ENCODE measurements at places on chromosomes 13 and 19.

DNA sequence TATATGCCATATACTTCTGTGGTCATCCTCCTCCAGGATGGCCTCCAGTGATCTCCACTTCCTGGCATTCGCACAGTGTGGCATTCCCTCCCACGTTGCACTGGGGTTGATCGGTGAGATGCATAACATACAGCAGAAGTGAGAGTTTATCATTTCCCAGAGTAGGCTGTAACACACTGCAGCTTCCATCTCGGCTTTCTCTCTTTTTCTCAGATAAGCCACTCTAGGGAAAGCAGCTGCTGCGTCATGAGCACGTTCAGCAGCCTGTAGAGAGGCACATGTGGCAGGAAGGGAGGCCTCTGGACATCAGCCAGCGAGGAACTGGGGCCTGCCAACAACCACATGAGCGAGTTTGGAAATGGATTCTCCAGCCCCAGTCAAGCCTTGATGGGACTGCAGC, 807.1 kb downstream of the DIAPH3 start:
- DNase-seq: no peak

- DNase-seq: no peak
Observed at GRCh38 chr19:51742789-51743188, 8.9 kb downstream of the FPR1 start.

DNA sequence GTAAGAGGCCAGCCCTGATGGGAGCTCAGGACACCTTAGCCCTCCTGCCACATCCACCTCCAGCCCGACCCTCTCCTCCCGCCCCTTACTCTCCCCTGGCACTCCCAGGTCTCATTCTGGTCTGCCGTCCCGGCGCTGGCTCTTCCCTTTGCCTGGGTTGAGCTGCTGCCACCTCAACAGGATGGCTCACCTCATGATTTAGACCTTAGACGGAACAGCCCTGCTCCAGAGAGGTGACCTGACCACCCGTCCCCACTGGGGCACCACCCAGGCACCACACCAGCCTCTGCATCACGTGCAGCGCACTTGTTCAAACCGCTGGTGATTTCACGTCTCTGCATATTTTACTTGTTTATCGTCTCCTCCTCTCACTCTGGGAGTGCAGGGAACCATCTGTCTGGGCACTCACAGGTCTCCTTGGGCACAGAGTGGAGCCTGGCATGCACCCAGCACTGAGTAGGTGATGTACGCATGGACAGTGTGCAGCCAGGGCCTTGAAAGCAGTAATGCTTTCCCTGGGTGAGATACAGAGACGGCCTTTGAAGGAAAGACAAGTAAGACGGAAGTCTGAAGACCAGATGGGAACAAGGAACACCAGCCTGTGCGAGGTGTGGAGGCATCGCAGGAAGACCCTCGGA, 183.1 kb downstream of the KATNAL1 start:
- no peak for DNase-seq

GRCh38 chr13:105311094-105311493, 1224.4 kb downstream of the EFNB2 start:
- DNase-seq: no peak

DNA sequence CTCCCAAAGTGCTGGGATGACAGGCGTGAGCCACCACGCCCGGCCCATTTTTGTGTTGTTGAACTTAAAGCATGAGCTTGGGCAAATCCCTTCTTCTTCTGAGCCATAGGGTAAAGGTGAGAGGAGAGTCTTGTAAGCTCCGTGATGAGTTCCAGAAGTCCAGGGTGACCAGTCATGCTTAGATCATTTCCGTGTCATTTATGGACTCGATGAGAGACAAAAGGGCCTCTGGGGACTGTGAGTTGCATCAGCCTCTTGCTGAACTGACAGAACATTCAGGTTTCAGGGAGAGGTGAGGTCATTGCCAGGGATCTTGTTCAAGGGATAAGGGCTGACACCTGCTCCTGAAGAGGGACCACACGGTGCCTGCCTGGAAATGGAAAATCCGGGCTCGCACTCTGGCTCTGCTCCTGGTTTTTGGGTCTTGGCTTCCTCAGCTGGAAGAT, 53.6 kb downstream of the GADD45B start:
- peak; percentile 87 for DNase-seq

- no peak for DNase-seq
Observed at GRCh38 chr13:114149774-114150740, 17.6 kb upstream of the RASA3 start.

- DNase-seq: no peak
Observed at GRCh38 chr13:71237332-71237731, 629.7 kb downstream of the DACH1 start.

GRCh38 chr19:9995999-9996398, 14.3 kb downstream of the COL5A3 start:
- no peak for DNase-seq

GRCh38 chr13:59178344-59178743, 985.4 kb downstream of the DIAPH3 start:
- DNase-seq: no peak

- no peak for DNase-seq
Observed at GRCh38 chr19:35977446-35978222, 17.4 kb upstream of the SDHAF1 start.

- no peak for DNase-seq
Observed at GRCh38 chr19:11578258-11579142, 1.1 kb upstream of the ACP5 start.

- no peak for DNase-seq
Observed at GRCh38 chr19:39704181-39705044, at the start of gene LGALS14. Gene LGALS14 (plus strand): TSS chr19:39704481. CDS start chr19:39704529, 48 bp downstream.

DNA sequence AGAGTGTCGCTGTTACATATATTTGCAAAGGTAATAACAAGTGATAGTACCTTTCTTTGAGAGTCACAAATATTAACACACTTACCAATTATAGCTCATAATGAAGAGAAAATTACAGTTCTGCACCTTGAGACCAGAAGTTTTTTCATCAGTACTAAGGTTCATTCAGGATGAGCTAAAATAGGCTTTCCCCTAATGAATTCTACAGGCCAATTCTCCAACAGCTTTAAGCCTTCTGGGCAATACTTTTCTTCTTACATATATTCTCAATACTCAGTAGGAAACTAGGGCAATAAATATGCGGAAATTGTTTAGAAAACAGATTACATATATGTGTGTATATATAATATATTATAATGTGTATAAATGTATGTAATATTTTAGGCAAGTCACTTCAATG, 2672.8 kb upstream of the PCDH20 start:
- no peak for DNase-seq

DNA sequence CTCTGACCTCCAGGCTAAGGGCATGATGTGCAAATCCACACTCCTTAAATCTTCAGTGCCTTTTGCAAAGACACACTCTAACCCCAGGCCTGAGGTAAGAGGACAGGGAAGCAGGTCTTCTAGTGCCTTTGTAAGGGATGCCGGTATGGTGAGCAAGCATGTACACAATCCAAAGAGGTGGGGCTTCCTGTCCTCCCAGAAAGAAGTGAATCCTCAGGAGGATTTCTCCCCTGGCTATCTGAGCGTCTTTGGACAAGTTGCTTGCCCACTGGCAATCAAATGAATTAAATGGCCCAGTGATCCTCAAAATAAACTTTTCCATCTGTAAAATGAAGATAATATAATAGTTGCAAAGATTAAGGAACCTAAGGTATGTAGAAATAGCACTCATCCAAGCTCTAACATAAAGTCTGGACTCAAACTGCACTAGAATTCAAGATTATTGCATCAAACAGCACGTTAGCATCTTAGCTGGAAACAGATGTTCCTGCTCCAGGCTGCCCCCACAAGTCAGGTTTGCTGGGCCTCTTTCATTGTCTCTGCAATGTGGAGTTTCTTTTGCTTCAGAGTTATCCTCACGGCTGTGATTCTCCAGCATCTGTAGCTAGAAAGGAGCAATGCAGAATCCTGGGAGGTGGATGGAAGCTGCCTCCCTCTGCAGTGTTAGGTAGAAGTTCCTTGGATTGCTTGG, 249.6 kb downstream of the TSHZ3 start:
- DNase-seq: no peak

DNA sequence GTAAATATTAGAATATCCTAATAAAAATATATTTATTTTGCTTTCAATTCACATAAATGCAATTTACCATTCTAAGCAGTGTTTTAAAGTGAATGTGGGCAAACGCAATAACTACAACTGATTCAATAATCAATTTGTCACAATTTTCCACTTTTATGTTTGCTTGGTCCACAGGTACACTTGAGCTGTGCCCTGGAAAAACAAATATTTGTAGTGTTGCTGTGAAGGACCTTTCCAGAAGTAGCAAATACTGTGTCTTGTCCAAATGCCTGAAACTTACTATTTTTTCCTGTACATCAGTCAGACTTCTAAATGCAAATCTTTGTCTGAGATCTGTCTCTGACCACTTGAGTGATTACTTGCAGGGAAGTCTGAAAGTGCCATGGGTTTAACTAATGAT, 845.8 kb upstream of the SLITRK5 start:
- DNase-seq: no peak

GRCh38 chr13:24179486-24179850, 18.9 kb downstream of the SPATA13 start:
- DNase-seq: no peak

GRCh38 chr19:43452582-43452981, 12.8 kb downstream of the LYPD3 start:
- no peak for DNase-seq

DNA sequence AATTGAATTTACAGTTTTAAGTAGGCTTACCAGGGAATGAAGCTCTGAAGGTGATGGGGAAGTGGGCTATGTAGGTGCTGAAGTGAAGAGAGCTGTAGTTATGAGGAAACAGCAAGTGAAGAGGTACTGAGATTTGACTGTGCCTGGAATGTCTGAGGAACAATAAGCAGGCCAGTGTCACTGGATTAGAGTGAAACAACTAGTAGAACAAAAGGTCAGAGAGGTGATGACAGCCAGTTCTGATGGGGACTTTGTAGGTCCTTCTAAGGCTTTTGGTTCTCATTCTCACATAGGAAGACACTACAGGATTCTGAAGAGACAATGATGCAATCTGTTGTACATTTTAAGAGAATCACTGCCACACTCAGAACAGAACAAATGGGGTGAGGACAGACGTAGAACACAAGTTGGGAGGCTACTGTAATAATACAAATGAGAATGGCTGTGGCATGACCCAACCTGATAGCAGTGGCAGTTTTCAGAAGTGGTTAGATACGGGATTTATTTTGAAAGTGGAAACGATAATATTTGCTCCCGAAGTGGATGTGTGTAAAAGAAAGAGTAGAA, 130.8 kb downstream of the MYCBP2 start:
- DNase-seq: no peak

- DNase-seq: no peak
Observed at GRCh38 chr13:48798180-48798579, 144.5 kb downstream of the CYSLTR2 start.

GRCh38 chr19:48738557-48739403, 1.6 kb downstream of the RASIP1 start:
- DNase-seq: peak; percentile 85

DNA sequence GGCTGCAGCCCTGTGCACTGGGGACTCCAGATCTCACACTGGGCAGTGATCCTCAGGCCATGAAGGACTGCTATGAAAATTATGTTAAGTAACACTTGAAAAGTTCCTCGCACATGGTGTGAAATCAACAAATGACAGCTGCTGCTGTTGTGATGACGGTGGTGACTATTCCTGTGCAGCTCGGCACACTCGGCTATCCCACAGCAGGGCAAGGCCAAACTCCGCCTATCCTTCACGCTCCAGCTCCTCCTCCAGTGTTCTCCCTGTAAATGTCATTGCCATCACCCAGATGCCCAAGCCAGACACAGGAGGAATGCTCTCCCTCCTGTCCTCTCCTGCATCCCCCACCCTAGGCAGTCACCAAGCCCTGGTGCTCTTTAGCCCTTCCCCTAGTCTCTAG, 31.3 kb downstream of the GRIK5 start:
- DNase-seq: no peak

- DNase-seq: no peak
Observed at GRCh38 chr13:64556376-64556775, 2673.8 kb downstream of the PCDH9 start.

- DNase-seq: peak; percentile 8
Observed at GRCh38 chr13:94020833-94021232, 458.6 kb downstream of the DCT start.

GRCh38 chr13:75705395-75705794, 69.3 kb downstream of the LMO7 start:
- DNase-seq: no peak
